ENCODE measurements at places on chromosomes 3 and 15.

DNA sequence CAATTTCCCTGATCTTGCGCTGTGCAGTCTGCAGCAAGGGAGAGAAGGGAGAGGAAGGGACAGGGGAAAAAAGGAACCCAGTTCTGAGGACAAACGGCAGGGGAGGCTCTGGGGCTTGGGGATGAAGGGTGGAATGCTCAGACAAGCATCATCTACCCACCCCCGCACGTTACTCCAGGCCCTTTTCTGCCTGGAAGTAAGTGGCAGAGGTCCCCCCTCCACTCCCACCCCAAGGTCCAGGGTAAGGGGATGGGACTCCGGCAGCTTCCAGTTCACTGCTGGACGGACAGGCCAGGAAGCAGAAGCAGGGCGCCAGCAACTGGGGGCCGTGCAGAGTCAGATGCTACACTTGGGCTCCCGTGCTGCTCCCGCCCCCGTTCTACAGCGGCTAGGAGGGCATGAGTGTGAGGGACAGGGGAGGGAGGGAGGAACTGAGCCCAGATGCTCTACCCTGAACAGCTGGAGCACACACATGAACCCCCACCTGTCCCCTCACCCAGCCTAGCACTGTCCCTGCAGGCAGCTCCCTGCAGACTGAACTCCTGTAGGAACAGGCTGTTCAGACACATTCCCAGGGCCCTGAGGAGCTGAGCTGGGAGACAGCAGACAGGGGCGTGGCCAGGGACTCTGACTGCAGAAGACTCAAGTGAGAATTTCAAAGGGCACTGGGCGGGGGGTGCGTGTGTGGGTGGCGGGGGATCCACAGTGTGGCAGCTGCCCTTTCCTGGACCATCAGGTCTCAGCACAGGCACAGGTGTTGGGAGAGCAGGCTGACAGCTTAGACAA lies 59.7 kb downstream of the SENP2 start:
- peak; percentile 83 for DNase-seq

GRCh38 chr3:124248471-124249028 lies 256.6 kb upstream of the ROPN1 start:
- no peak for DNase-seq

DNA sequence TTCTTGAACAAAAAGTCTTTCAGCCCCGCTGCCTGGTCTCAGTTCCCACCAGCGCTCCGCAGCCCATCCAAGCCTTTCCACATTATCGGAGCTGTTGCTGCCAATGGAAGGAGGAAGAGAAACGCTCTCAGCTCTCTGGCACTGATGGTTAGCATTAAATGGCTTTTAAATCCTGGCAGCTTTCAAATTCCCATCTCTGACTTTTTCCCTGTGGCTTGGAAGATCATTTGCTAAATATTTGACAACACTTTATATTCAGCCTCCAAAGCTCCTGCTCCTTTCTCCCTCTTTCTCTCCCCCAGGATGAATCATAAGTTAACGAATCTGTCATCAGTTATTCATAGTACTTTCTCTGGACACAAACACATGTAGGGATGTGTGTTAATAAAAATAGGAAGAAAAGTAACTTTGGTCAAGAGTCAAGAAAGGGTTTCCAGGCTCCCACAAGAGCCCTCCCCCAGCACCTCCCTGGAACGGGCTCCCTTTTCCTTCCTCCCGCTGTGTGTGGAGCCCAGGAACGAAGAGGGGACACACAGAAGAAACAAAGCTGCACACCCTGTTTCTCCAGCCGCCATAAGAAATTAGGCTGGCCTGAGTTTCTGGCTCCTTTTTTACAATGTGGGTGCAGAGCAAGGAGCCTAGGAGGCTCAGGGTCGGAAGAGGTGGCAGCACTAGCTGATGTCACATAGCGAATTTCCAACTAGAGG lies 47.6 kb upstream of the TSEN2 start:
- no peak for DNase-seq

DNA sequence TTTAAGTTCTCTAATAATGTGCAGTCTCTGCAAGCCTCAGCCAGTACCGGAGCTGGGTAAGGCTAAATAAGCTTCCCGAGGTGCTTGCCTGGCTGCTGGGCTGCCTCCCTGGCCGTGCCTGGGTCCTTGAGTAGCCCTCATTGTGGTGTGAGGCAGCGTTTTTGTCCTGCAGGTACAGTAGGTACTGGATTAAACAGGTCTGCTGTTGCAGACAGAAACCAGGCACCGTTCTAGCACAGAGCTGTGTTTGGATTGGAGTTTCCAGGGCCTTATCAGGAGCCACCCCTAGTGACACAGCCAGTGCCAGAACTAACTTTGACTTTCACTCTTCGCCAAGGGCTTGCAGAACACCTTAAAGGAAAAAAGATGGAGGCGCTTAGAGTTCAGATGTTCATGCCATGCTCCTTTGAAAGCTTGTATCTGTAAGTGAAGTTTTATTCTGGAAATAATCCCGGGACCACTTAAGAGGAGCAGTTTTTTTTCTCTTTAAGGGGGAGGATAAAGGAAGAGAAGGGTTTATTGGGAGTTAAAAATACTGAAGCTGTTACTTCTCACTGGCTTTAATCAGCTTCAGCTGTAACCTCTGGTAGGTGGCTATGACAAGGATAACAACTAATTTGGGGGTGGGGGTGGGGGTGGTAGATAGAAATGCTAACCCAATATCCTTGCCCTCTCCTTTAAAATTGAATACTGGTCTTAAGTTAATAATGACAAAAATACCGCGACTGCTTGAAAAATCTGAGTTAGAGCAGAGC lies 126.8 kb downstream of the MITF start:
- DNase-seq: no peak

DNA sequence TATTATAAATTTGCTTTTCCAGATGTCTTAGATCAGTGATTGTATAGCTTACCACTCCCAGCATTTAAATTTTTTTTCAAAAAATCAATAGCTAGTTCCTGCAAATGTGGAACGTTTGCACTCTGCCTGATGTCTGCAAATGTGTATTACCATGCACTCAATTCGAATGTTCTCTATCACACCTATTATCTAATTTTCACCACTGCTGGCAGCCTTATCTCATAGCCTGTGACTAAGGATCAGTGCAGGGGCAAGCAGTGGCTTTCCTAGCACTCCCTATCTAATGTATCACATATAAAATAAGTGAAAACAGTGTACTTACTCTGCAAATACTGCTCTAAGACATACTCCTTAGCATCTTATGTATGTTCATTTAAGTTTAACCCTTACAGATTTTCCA lies 196.3 kb upstream of the PLSCR5 start:
- DNase-seq: no peak

DNA sequence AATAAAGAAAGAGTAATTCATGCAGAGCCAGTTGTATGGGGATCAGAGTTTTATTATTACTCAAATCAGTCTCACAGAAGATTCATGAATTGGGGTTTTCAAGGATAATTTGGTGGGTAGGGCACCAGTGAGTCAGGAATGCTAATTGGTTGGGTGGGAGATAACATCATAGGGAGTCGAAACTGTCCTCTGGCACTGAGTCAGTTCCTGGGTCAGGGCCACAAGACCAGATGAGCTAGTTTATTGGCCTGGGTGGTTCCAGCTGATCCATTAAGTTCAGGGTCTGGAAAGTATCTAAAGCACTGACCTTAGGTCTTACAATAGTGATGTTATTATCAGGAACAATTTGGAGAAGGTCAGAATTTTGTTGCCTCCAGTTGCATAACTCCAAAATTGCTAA lies 998.6 kb upstream of the EPHA6 start:
- DNase-seq: no peak

DNA sequence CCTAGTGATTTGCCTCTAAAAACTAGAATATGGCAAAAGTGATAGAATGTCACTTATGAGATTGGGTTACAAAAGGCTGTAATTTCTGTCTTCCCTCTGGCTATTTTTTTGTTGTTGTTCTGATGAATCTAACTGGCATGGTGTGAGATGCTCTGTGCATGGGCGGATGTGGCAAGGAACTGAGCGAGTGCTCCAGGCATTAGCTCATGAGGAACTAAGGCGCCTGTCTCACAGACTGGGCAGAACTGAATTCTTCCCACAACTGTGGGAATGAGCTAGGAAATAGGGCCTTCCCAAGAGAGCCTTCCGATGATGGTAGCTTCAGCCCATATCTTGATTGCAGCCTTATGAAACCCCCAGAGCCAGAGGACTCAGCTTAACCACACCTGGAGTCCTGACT lies 222.5 kb downstream of the NR2F2 start:
- DNase-seq: no peak

GRCh38 chr3:62378921-62379320 lies 5.6 kb upstream of the FEZF2 start:
- DNase-seq: no peak

- DNase-seq: no peak
Observed at GRCh38 chr3:10437272-10437994, 68.0 kb downstream of the ATP2B2 start.

- DNase-seq: no peak
Observed at GRCh38 chr3:127719369-127719768, 46.6 kb downstream of the ABTB1 start.

DNA sequence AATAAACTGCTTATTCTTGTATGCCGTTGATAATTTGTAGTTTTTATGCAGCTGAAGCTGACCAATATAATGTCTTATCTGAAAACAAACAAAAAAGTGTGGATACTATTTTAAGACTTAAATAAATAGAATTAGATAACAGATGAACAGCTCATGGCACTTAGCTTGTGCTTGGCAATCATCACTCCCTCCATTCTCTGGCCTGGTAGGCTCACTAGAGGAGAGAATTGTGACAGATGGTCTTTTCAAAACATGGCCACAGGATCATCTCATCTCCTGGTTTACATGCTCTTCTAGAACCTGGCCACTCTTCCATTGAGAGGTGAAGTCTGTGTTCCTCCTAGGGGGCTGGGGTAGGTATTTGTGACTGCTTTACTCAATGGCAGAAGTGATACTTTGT lies 58.4 kb upstream of the RBP1 start:
- no peak for DNase-seq

- DNase-seq: no peak
Observed at GRCh38 chr3:167502401-167502800, 28.6 kb upstream of the SERPINI2 start.

- DNase-seq: no peak
Observed at GRCh38 chr15:87508086-87508485, 748.5 kb downstream of the NTRK3 start.

- no peak for DNase-seq
Observed at GRCh38 chr3:60339304-60339703, 911.9 kb downstream of the FHIT start.

Measured in NCI-H2171 (cell line).